D721Med (cell line): ENCODE measurements at places on chromosomes 6 and 20.

DNA sequence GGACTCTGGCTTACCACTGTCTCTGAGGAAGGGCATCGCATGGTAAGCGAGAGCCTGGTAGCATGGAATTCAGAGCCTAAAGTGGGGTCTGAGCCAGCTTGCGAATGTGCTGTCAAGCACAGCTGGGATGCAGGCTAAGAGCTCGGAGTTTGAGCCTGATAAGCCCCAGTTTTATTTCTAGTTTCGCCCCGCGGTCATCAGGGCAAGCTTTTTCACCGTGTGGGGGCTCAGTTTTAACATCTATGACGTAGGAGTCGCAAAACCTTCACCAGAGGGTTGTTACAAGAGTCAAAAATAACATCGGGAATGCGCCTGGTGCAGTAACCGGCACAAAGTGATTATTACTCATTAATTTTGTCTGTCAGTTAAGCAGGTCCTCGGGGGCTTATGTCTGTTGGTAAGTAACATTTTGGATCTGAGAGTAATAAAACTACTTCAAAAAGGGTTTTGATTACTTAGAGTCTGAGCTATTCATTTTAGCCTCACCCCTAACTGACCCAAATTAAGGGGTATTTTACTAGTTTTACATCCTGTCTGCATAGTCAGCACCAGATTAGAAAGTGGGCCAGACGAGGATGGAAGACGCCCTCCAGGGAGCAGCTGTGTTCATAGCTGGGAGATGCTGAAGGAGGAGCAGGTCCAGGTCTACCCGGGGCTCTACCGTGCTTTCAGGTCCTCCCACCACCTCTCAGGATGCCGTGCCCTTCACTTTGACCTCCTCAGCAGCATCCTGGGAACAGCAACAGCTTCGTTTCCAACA is 29.7 kb downstream of the SLC22A23 start:
- no peak for DNase-seq

- DNase-seq, result no peak
Measured at GRCh38 chr6:155418017-155418761, 37.5 kb downstream of the NOX3 start.

GRCh38 chr6:33915134-33915533 is 111.3 kb upstream of the MLN start:
- DNase-seq, result no peak

DNA sequence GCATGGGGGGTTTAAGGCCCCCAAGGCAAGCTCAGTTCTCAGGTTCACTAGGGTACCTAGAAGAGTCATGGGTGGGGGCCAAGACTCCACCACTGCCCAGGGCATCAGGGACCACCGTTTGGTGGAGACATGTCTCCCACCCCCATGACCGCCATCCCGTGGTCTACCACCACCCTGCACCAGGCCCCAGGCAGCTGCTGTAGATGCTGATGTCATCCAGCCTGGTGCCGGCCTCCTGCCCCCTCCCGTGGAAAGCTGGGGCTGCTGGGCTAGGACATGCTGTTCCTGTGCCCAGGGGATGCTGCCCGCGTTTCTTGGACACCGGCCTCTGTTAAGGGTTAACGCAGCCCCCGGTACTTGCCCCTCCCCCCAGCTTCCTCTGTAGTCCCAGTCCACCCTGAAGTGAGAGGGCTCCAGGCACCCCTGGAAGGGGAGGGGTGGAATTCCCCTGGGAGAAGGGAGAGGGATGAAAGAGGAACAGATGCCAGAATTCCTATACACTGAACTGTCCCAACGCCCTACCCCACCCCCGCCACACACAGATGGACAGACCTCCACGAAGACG is 587 bp downstream of the IP6K3 start:
- no peak for DNase-seq

DNA sequence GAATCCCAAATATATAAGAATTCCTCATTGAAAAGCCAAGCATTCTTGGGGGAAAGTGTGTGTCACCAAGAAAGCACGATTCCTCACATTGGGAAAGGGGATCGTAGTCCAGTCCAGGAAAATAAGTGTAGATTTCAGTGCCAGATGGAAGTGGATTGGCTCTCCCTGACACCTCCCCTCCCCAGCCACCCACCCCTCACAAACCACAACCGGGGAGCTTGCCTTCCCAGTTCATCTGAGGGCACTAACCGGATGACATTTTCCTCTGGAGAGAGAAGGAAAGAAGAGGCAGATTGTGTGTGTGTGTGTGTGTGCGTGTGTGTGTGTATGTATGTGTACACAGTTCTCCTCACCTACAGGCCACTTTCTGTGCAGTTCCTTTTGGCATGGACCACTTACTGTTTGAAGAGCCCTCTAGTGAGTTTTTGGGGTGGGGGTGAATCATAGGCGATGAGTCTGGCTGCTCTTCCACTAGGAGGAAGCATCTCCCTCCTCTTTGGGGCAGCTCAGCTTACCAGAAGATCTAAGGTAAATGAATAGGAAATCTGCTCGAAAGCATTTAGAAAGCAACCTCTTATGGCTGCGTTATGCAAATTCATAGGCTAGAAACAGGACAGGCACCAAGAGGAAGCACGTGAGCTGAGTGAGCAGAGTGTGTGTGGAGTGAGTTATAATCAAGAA is 20.8 kb downstream of the DAAM2 start:
- DNase-seq, result no peak

GRCh38 chr6:155093430-155093829 is 98.3 kb downstream of the TIAM2 start:
- no peak for DNase-seq

GRCh38 chr6:16903470-16903869 is 142.2 kb upstream of the ATXN1 start:
- no peak for DNase-seq

- DNase-seq, result no peak
Measured at GRCh38 chr6:118603372-118603771, 48.0 kb downstream of the CEP85L start.

DNA sequence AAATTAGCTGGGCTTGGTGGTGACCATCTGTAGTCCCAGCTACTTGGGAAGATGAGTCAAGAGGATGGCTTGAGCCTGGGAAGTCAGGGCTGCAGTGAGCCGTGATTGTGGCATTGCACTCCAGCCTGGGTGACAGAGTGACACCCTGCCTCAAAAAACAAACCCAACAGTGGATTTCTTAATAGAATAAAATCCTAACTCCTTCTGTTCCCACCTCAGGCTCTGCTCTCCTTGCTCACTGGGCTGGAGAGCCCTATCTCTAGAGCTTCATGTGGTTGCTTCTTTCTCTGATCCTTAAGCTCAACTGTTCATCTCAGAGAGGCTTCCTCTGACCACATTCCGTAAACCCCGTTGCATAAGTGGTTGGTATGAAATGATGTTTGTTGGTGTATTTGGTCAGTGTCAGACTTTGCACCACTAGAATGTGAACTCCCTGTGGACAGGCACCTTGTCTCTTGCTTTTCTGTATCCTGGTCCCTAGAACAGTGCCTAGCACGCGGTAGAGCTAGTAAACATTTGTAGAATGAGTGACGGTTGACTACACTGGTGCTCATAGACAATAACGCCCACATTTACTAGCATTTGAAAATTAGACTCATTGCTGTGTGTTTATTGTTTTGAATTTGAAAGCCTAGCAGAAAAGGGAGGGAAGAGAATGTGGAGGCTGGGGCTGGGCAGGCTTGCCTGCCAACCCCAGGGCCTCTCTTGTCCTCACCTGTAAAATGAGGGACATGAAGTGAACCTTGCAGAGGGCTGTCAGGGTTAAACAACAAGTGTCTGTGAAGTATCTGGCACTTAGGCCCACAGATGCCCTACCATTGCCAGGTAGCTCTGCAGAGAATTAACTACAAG is 4.2 kb downstream of the MAPRE1 start:
- no peak for DNase-seq

DNA sequence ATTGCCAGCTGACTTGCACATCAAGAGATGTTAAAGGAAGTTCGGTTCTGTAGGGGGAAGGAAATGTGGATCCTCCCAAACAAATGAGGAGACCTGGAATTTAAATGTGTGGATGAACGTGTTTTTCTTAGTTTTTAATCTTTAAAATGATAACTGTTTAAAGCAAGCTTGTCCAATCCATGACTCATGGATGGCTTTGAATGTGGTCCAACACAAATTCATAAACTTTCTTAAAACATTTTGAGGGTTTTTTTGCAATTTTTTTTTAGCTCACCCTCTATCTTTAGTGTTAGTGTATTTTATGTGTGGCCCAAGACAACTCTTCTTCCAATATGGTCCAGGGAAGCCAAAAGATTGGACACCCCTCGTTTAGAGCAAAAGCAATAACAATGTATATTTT is 12.6 kb downstream of the TUBB2B start:
- no peak for DNase-seq
